ENCODE measurements at places on chromosomes 7 and 10.

DNA sequence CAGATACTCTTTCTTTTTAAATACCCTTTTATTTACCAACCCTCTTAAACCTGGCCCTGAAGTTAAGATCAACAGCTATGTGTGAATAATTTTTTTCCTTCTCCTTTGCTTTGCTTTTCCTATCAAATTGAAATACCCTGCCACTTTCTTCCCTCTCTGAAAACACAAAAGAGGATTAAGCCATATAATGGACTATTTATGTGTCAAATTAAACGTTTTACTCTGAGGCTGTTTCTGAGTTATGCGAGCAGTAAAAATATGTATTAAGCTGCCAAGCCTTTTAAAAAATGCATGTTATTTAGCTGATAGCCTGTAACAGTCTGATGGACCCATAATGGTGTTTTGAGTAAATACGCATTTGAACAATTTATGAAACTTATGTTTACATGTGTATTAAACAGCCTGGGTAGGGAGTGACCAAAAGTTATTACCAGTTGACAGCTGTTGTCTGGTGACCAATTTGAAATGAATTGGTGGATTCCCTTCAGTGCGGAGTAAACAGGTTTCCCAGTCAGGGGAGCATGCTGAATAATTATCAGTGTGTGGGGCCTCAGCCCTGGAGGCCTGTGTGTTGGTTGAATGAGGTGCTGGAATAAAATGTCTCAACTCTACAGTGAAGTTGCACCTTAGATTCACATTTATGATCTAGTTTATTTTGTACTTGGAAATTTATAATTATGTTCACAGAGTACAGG, 89.6 kb downstream of the AUTS2 start:
- no peak for DNase-seq

DNA sequence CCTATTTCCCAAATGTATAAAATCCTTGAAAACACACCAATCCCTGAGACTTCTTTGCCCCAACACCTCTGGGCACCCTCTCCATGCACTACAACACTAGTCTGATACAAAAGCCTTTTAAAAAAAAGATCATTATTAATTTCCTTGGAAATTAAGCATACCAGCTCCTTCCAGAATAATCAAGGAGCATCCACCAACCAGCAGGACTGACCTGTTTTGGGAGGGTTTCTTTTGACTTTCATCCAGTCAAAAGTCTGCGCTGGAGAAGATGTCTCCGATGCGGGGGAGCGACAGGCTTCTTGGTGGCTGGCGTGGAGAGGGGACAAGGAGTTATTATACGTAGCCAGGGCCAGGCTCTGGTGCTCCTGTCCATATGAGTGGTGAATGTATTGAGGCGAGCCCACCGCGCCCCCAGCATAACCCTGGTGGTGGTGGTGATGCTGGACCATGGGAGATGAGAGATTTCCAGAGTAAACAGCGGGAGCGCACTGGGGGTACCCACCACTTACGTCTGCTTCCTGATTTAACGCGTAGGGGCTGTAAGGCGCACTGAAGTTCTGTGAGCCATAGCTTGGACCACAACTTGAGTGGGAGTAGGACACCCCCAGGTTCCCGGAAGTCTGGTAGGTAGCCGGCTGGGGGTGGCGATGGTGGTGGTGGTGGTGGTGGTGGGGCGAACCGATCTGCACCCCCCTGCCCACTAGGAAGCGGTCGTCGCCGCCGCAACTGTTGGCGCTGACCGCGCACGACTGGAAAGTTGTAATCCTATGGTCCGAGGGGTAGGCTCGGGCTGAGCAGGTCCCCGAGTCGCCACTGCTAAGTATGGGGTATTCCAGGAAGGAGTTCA, 527 bp downstream of the HOXA1 start:
- DNase-seq = no peak

GRCh38 chr10:35367982-35368381, 31.7 kb downstream of the CCNY start:
- no peak for DNase-seq

- DNase-seq = no peak
Observed at GRCh38 chr10:11337516-11337915, 273.9 kb downstream of the USP6NL start.

DNA sequence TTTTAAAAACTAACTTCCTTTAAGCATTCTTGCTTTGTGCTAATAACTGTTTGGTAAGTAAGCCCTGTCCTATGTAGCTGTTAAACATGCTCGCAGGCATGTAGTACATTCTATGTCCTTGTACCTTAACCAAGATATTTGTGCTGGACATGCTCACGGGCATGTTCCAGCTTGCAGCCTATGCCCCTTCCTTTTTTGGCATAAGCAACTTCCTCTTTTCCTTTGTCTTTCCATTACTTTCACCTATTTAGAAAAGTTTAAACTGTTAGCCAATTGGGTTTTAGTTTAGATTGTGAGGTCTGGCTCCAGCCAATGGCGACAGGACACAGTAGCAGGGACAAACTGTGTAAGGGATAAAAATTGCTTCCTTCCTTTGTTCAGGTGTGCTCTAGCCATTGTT, 14.4 kb upstream of the APBB1IP start:
- DNase-seq = no peak

DNA sequence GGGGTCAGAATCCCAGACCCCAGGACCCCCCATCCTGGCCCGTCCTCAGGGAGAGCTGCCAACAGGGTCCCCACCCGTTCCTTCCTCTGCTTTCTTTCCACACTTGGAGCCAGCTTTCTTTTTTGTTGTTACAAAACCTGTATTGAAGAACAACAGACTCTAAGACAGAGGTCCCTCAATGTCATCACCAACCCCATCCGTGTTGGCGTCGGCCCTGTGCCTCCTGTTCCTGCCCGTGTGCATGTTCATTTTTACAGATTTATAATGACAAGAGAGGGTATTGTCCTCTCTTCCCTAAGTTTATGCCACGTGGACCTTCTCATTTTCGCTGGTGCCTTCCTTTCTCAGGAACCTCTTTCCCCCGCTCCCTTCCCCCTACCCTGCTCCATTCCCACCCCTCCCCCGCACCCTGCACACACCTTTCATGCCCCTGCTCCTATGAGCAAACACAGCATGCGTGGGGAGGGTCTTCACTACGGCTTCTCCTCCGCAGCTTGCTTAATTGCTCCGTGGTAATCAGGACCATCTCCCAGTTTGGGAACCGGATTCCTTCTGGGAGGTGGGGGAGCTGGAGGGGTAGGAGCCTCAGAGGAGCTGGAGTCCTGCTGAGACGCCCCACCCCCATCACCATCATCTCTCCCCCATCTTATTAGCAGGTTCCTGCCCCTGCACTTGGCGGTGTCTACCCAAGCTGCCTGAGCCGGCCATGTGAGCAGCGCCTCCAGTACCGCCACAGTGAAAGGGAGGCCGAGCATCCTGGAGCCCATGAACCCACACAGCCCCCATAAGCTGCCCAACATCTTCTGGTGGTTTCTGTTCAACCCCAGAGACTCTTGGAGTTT, 88.0 kb upstream of the INSIG1 start:
- no peak for DNase-seq

- DNase-seq = no peak
Observed at GRCh38 chr7:102024005-102024768, 206.8 kb downstream of the CUX1 start.

DNA sequence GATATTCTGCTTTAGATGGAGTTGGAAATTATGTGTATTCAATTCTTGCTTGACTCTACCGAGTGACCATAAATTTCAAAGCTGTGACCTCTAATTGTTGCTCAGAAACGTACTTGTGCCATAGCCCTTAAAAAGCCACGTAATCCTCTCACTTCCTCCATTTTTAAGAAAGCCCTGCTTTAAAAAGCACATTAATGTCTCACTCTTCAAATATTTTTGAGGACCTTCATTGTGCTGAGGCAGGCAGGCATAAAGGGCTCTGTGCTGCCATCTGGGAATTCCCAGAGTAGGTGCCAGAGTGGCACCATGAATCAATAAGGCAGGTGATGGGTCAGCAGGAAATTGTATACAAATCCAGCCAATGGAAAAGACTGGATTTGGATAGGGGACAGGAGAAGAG, 97.7 kb upstream of the FAM204A start:
- DNase-seq = no peak

- no peak for DNase-seq
Observed at GRCh38 chr10:46225597-46225996, 61.2 kb upstream of the ANTXRL start.

DNA sequence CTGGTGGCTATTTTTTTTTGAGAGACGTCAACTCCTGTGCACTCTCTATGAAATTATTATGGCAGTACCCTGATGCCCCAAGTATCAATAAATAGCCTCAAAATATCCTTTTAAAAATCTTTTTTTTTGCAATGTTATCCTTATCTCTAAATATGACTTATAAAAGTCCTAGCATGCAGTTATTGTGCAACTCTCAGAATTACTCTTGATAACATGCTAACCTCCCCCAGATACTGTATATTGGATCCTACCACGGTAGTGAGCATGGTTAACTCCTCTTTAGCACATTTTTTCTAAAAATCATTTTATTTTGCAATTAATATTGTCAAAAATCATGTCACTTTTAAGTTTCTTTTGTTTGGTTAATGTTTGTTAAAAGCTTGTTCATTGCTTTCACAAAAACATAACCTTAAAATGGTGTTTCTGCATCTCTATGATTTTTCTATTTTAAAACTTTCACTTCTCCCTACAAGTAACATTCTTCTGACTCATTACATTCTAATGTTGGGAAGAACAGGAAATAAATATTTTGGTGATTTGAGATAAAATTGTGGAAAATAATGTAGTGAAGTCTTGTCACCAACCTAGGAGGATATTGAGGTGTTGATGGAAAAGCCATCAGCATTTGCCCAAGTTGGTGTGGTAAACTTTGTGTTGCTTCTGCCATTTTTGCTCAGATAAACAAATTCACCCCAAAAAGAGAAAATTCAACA, 42.1 kb upstream of the ADRA2A start:
- DNase-seq = no peak

DNA sequence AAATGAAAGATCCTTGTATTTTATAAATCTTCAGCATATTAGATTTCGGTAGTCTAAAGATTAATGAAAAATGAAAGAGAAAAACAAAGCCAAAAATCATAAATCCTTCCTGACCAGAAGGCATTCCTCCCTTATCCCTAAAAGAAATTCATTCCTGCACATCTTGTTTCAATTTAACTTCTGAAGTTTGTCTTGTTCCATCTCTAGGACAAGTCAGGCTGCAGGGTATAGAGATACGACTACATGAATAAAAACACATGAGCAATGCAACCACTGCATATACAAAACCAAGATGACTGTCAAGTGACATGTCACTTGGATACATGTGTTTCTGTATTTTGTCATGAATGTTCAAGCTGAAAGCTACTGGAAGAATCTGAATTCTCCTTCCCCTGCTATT, 214.9 kb downstream of the JAZF1 start:
- DNase-seq = no peak

GRCh38 chr10:114279901-114280644, 41.0 kb downstream of the VWA2 start:
- no peak for DNase-seq

DNA sequence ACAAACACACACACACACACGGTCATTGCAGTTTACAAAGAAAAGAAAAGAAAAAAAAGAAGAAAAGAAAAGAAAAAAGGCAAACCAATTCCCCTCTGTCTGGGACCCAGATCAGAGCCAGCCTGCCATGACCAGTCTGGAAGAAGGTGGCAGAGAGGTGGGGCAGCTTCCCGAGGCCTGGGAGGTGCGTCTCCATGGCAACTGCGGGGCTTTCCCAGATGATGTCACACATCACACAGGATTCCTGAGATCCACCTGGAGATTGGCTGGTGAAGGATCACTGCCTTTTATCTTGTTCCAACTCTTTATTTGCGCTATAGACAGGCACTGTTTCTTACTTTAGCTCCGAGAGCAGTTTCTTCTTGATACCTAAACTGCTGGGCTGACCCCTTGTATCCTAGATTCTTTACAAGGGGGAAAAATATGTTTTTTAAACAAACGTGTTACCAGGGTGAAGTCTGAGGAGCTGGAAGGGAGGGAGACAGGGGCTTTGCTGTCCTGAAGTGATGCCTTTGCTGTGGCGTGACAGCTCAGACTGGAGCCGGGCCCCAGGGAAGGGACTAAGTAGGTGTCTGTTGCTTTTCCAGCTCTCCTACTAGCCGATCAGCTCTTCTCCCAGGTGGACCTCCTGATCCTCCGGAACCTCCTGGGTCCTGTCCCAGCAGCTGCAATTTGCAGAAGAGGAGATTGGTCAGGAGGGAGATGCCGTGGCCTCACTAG, 298.5 kb downstream of the KLF6 start:
- DNase-seq = no peak

DNA sequence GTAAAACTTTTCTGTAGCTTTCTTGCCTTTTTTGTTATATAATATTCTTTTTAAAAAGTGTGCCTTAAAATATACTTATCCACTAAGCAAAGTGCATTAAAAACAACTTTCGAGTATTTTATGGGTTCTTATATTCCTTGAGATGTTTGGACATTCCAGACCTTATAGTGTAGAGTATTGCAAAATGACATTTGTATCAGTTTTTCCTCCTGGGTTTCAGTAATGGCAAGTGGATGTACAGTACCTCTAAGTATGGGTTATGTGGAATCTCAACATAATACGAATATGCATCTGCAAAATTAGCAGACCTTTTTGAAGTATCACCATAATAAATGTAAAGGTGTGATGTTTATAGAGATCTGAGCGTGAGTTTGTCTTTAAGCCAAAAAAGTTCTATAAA, 2.7 kb downstream of the CDK13 start:
- no peak for DNase-seq

GRCh38 chr10:82037076-82037475, 162.1 kb downstream of the NRG3 start:
- peak; percentile 65 for DNase-seq

DNA sequence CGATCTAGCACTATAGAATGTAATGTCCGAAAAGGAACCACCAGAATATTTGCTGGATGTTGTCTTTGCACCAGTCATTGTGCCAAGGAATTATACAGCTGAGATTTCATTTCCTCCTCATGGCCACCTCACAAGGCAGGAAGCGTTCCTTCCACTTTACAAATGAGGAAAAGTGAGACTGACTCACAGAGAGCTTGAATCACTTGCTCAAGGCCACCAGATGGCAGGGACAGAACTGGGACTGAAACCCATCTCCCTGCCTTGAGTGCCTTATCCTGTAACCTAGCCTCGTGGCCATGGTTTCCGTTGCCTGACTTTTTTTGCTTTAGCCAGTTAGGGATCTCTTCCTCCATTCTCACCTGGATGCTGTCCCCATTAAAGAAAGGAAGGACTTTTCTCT, 44.7 kb upstream of the PDZD8 start:
- no peak for DNase-seq

- no peak for DNase-seq
Observed at GRCh38 chr7:51021906-51022570, 239.3 kb upstream of the GRB10 start.

- no peak for DNase-seq
Observed at GRCh38 chr10:129756912-129757901, 206.9 kb downstream of the EBF3 start.
